ENCODE measurements at places on chromosomes 13 and 19.

DNA sequence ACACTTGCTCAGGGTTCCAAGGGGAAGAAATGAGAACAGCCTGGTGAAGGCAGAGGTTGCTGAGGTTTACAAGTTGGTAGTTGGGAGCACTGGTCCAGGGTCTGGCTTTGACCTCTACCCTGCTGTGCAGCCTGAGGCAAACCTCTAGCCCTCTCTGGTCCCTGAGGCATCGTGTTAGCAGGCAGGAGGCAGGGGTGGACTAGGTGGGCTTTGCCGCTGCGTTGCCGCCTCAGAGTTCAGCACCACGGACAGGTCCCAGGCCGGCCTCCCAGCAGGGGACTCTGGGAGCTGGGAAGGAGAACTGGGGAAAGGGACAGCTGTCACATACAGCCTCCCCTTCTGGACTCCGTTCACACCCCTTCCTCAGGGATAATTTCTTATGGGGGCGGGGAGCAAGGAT, 3.1 kb downstream of the NCAN start:
- no peak for DNase-seq

DNA sequence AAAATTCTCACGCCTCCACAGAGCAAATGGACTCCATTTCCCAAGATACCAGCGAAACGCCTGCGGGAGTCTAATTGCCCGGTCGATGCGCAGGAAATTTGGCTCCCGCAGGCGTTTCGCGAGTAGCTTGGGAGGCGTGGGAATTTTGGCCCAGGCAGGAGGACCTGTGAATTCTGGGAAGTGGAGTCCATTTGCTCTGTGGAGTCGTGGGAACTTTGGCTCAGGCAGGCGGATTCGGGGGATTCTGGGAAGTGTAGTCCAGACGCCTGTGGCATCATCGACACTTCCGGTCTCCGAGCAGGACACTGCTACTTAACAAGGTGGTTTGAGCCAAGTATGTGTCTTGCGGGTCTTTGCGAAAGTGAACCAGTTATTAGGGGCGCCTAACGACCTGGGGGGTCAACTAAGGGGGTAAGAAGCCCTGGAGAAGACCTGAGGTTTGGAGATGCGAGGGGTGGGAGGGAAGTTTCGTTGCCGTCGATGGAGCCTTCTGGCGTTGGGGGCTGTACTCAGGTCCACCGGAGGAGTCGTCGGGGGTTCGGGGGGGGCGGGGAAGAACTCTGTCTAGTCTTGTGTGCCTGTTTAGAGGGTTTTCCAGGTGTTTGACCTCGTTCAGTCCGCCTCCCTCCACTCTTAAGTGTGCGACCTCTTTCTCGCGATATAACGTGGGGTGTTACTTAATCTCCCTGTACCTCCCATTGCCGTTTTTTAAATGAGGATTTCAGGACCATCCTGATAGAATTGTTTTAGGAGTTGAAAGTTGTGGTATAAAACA, at the start of gene ZNF155:
ZNF155 (plus strand) TSS at position 277 of the 775 bp plus-strand sequence. CDS start 4,356 bp downstream, outside the sequence.
- DNase-seq, result peak; percentile 88

DNA sequence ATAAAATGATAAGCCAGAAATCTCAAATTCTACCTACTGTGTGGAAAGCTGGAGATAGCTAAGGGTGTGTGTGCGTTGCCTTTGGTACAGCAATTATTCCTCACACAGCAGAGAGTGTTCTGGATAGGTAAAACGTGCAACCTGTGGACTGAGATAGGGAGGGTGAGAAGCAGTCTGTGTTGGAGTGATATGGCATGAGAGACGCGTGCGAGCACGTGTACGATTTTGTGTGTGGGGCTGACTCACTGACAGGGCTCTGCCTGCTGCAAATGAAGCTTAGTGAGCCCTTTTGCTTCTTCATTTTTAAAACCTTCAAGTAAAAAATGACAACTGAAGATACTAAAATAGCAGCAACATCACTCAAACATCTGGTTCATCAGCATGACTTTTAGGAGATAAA, 35.7 kb upstream of the SLC10A2 start:
- no peak for DNase-seq

- no peak for DNase-seq
These were observed 8.1 kb upstream of the SDHAF1 start for GRCh38 chr19:35986664-35987570.

GRCh38 chr19:6260376-6260775, 19.4 kb downstream of the MLLT1 start:
- no peak for DNase-seq

- DNase-seq, result peak; percentile 42
These were observed 5.9 kb downstream of the CEACAM19 start for GRCh38 chr19:44677019-44677811.

DNA sequence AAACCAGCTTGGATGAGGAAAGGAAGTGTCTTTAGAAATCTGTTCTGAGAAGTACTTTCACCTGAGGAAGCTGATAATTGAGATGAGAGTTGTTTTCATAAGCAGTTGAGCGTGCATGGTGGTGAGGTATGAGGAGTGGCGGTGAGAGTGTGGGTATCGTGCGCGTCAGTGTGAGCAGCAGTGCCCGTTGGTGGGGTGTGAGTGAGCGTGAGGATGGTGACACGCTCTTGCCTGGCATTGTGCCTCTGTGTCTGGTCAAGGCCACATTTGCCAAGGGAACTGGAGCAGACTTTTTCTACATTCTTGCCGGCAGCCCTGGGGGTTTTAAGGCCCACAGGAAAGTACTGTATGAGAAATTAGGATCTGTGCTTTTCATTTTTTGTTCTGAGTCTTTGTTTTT, 36.5 kb upstream of the TEX29 start:
- no peak for DNase-seq

- no peak for DNase-seq
These were observed 25.1 kb downstream of the PPP1R37 start for GRCh38 chr19:45118106-45118505.

GRCh38 chr19:36436531-36436930, 18.1 kb upstream of the ZFP82 start:
- DNase-seq, result no peak

- DNase-seq, result peak; percentile 92
These were observed 89.8 kb downstream of the ZNF557 start for GRCh38 chr19:7159105-7159933.

DNA sequence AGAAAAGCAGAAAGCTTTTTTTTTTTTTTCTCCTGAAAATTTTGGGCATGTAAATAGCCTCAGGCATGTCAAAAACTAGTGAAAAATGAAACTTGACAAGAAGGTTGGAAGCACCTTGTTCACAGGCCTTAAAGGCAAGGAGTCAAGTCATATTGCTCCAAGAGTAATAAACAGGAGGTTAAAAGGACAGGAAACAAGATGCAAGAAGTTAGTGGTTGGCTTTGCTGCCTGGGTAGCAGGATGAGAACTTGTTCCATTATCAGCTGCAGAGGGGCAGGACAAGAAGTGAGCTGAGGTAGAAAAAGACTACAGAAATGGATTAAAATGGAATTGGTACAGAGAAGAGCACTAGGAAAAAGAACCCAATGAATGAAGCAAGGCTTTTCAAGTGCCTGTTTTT, 242.6 kb downstream of the DCT start:
- no peak for DNase-seq

DNA sequence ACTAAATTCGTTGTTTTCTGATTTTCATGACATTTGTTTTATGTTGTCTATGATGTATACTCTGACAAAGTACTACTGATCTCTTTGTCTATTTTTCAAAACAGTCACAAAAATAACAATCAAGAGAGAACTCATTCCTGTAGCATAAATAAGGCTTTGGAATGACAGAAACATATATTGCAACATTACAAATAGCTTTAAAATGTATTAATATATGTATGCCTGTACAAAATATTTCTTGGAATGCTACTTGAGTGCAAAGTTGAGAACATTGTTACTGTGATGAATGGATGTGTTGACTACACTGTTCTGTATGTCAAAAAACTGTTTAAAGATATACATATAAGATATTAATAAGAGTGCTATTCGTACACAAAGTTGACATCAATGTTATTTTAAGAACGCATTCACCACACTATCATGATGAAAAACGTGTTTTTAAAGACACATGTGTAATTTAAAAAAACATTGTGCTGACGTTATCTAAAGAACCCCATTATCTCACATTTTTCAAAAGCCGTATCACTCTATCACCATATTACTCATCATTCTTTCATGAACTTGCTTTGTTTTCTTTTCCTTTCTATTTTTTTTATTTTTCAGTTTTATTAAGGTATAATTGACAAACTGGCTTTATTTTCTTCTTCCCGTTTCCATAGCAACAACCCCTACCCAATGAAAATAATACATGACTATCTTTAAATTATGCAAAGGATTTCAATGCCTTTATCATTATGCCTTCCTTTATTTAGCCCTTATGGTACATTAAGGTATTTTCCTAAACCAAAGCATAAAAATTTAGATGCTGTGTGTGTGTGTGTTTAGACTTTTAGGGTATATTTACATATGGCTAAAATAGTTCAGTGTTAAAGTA, 918.8 kb downstream of the SLITRK1 start:
- DNase-seq, result no peak

- no peak for DNase-seq
These were observed 1.7 kb upstream of the ZNF507 start for GRCh38 chr19:32343550-32344262.

DNA sequence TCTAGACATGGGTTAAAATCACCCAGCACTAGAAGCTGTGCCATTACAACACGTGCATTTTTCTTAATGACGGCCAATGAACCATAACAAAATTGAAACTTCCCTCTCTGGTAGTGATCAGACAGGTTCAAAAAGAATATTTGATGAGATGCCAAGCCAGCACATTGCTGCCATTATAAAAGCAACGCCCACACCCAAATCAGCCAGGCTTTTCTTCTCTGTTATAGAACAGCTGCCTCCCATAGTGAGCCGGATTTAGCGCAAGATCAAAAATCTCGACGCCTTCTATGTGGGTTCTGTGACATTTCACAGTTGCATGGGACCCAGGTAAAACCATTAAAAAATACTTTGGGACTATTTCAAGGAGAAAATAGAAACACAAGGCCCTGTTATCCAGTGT, 1158.0 kb downstream of the EFNB2 start:
- DNase-seq, result no peak

- DNase-seq, result no peak
These were observed 30.9 kb upstream of the PSG9 start for GRCh38 chr19:43300206-43300605.

DNA sequence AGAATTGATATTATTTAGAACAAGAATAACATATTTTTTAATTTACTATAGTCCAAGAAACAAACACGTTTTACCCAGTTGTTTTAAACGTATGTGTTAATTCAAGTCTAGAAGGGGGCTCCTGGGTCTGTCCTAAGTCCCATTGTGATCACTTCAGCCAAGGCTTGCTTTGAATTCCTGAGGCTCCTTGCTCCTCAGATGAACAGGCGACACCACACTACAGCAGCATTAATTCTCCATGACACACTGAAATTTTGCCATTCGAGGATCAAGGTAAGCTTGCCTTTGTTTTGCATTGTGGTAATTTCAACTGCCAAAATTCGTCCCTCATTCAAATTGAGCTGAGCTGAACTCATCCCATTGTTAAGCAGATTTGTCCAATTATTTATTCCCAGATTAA, 1442.6 kb downstream of the SLITRK5 start:
- no peak for DNase-seq

DNA sequence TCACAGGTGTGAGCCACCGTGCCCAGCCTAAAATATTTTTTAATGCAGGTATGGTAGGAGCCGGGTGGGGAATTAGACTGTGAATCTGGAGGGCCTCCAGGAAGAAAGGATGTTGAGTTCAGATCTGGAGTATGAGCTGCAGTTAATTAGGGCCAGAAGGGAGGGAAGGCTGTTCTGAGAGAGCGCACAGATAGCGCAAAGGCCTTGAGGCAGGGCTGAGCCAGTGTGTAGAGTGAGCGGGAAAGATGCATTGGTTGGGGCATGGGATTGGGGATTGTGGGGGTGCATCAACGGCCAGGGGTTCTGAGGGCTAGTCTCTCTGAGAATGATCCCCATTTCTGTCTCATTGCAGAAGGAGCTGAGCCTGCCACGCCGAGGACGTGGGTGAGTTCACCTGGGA, 9.7 kb downstream of the MAST3 start:
- DNase-seq, result no peak

GRCh38 chr13:93116809-93117208, 109.8 kb upstream of the GPC6 start:
- DNase-seq, result no peak

DNA sequence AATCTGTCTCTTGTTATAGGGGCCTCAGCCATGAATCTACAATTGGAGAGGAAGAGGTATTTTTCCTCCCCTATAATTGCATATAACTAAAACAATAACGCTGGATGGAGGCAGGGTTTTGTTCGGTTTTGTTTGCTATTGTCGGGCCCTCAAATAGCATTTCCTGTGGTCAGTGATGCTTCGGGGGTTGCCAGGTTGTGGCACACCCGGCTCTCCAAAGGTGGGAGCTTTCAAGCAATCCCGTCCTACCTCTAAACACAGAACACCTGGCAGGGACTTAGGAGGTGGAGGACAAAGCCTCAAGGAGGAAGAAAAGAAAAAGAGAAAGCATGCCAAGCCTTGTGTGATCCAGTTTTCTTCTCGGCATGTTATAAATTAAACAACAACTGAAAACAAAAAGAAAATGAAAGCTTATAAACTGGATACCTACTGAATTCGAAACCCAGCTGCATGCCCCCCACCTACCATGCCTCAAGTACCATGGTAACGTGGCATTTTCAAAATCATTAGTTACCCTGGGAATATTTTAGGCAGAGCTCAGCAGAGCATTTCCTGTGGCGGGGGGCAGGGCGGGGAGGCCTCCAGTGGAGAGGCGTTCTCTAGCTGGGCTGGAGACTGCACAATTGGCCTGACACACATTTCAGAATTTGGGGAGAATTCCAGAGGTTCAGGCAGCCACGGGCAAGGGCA, 213.8 kb downstream of the DCLK1 start:
- DNase-seq, result no peak

DNA sequence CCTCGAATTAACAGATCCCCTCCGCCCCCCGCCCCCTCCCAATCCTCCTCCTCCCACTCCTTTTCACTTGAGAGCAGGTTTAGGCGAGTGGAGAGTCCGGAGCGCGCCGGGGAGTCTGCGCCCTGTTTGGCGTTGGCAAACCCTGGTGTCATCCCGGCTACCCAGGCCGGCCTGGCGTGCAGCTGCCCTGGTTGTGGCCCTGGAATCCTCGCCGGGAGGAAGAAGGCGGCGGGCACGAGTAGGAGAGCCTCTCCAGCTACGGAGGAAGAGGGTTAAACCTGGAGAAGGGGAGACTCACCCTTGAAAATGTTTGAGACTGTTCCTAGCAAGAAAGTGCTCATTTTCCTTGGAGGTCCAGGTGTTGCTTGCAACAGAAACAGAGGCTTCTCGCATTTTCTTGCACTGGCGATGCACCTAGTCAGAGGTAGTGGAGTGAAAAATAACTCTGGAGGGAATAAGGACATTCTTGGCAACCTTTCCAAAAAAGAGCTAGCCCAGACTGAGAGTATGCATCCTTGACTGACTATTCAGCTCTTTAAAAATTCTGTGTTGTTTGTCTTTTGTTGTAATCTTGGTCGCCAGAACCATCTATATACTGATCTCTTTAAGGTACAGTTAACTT, 1.3 kb upstream of the SOX21 start:
- DNase-seq, result no peak

- DNase-seq, result no peak
These were observed 4.1 kb upstream of the C1QTNF9B start for GRCh38 chr13:23901365-23901764.
